ENCODE measurements at places on chromosomes 16 and 17. TPM values are rescaled to one million over a fixed set of nuclear protein-coding genes. Genes with fewer than 3 reads are reported as not detected.

The ANKS4B gene
- polyA plus RNA-seq = 15.9 TPM

The NUPR1 gene
- 19.5 TPM for polyA plus RNA-seq

The CCL16 gene
- polyA plus RNA-seq = not detected

DNA sequence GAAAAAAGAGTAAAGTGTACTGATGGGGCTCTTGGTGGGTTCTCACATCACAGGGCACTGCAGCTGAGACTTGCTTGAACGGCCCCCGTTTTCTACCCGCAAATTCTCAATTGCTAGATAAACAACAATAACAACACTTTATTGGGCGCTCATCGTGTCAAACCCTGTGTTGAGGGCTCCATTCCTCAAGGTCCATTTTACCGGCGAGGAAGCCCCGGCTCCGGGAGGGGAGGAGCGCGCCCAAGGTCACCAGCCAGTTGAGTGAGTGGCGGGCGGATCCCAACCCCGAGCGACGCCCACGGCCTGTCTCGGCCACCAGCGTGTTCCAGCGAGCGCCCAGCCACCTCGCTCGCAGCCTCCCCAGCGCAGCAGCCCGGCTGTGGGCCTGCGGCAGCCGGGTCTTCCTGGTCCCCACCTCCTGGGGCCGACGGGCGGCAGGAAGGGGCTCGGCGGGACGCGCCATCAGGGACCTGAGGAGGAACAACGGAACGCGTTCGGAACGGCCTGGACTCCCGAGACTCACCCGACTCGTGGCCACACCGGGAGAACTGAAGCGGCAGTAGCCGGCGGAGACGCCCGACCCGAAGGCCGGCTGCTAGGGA, 373 bp downstream of the CMC2 start:
- DNase-seq = peak; percentile 78

DNA sequence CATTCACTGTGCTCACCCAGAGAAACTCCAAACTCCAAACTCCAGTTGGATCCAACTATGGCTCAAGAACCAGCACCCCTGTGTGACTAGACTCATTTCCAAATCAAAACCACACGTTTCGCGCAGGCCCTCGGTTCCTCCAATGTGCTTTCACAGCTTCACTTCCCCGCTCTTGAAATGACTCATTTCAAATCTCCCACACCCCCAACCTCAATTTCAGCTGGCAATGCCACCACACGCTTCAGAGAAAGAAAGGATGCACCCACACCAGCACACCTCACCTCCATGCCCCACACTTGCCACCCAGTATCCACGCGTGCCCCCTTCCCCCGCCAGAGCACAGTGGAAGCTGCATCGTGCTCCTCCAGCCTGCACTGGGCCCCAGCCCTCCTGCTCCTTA, 9.0 kb downstream of the TMEM92 start:
- DNase-seq = no peak

DNA sequence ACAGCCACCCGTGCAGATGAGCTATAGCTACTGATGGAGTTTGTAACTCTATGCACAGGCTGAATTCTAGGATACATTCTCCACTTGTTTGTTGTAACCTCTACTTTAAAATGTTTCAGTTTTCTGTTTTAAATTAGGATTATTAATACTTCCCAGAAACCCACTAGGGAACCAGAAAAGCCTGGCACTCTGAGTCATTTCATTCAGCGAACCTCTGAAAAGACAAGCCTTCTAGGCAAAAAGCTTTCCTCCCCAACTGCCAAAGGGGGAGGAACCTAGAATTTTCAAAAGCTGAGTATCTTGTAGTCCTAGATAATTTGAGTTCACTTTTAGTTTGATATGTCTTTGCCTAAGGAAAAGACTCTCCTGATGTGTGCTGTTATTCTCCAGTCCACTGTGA, 43.2 kb downstream of the GOSR1 start:
- DNase-seq = no peak

DNA sequence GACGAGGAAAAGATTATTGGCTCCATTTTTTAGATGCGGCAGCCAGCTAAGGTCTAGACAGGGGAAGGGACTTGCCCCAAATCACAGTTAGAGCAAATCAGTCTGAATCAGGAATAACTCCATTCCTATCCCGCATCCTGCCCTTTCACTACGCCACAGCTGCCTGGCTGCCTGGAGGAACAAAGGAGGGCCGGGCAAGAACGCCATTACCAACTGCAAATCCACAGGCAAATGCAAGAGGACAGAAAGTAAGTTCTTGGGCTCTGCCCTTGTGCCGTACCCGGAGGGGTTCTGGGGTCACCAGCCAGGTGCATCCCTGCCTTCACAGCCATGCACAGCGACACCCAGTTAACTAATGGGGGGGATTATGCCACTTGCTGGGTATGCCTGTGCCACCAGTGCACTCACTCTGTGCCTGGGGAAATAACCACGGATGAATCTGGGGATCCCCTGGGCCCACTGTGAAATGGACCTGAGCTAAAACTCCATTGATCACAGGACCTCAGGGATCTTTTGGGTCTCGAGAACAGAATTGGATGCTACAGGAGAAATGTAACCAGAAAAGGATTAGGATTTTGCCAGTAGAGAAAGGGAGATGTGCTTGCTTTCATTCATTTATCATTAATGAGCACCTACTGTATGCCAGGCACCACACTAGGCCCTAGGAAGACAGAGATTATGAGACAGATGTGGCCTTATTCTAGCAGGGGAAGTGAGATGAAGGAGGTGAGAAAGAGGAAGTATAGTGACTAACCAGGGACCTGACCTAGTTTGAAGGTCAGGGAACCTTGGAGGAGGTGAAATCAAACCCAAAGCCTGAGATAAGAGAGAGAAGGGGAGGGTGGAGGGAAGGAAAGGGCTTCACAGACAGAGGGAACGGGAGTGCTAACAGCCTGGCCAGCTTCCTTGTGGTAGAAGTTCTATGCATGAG, 17.7 kb downstream of the BCL7C start:
- peak; percentile 51 for DNase-seq
